ENCODE measurements at places on chromosomes 12 and 14.

- no peak overlapping the region for H3K27ac ChIP-seq
- no peak overlapping the region for H3K4me3 ChIP-seq
- H3K4me1 ChIP-seq = no peaks in the 10 kb centered on the region
- DNase-seq = no peak
- H3K36me3 ChIP-seq = no peaks in the 10 kb centered on the region
Observed at GRCh38 chr14:48731260-48731659, 854.9 kb downstream of the RPS29 start.

DNA sequence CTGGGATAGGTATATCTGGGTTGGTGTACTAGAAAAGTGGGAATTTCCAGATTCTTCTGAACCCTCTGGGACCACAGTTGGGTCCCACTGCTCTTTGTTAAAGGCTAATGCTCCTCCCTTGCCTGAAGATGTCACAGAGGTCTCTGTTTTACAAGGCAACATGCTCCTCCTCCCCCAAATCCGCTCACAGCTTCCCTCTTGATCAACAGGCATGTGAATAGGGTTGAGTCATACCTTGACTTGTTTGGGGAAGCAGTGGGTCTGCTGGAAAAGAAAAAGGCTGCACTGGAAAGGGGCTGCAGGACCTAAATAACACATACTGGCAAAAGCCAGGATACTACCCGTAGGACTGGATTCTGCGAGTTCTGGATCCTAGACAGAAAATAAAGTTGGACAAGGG is 165.4 kb upstream of the TMEM260 start:
- no peak overlapping the region for H3K27ac ChIP-seq
- H3K27me3 ChIP-seq = no peaks in the 10 kb centered on the region
- no peaks in the 10 kb centered on the region for H3K36me3 ChIP-seq
- no peaks in the 10 kb centered on the region for H3K4me1 ChIP-seq
- no peak overlapping the region for H3K4me3 ChIP-seq

GRCh38 chr14:87264272-87264785 is 728.7 kb downstream of the GALC start:
- H3K27me3 ChIP-seq = no peaks in the 10 kb centered on the region
- no peak for DNase-seq
- no peak overlapping the region for H3K27ac ChIP-seq
- H3K4me1 ChIP-seq = no peaks in the 10 kb centered on the region

DNA sequence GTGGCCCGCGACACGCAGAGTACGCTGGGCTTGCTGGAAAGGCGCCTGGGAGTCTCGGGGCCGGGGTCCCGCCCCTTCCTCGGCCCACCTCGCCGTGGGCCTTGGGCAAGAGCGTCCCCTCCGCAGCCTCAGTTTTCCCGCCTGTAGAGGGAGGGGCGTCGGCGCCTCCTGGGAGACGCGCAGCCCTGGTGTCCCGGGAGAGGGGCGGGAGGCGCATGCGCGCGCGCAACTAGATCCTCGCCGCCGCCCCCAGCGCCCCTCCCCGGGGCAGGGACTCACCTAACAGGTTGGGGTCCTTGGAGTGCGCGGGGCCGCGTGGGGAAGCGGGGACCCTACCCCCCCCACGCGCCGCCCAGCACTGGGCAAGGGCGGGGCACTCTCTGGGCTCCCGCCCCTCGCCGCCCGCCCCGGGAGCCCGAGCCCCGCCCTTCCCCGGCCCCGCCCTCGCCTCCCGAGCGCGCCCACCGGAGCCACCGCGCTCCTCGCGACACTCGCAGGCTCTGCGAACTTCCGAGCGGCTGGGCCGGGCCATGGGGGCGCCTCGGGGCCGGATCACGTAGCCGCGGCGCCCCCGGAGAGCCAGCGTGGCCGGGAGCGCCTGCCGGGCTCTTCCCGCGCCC is at the start of gene KIF26A:
Gene KIF26A, plus strand, starts transcription at position 490 of the 620 bp plus-strand sequence. CDS start 136 bp downstream, outside the sequence.
- peaks cover 30% of the 10 kb centered on the region for H3K27me3 ChIP-seq
- H3K36me3 ChIP-seq = no peaks in the 10 kb centered on the region
- DNase-seq = no peak
- peaks cover 3% of the 10 kb centered on the region for H3K4me1 ChIP-seq
- peak within 1 kb of the TSS; percentile 12 for H3K4me3 ChIP-seq
- H3K27ac ChIP-seq = no peak within 1 kb of the TSS

GRCh38 chr14:100750762-100751699 is 24.3 kb downstream of the DLK1 start:
- H3K4me1 ChIP-seq = no peaks in the 10 kb centered on the region
- no peaks in the 10 kb centered on the region for H3K36me3 ChIP-seq

- peaks cover 3% of the 10 kb centered on the region for H3K27me3 ChIP-seq
- no peak overlapping the region for H3K4me3 ChIP-seq
- DNase-seq = no peak
Observed at GRCh38 chr12:108620236-108620879, 13.3 kb downstream of the SELPLG start.

- H3K4me3 ChIP-seq = no peak overlapping the region
- no peaks in the 10 kb centered on the region for H3K36me3 ChIP-seq
- H3K27ac ChIP-seq = no peak overlapping the region
- H3K4me1 ChIP-seq = peaks cover 4% of the 10 kb centered on the region
- no peak for DNase-seq
Observed at GRCh38 chr12:27257104-27257843, 13.2 kb downstream of the STK38L start.

GRCh38 chr14:61454545-61454944 is 133.2 kb downstream of the PRKCH start:
- H3K36me3 ChIP-seq = no peaks in the 10 kb centered on the region
- no peak for DNase-seq
- H3K4me1 ChIP-seq = no peaks in the 10 kb centered on the region
- no peaks in the 10 kb centered on the region for H3K27me3 ChIP-seq
- peak overlapping the region; percentile 33 for H3K27ac ChIP-seq

DNA sequence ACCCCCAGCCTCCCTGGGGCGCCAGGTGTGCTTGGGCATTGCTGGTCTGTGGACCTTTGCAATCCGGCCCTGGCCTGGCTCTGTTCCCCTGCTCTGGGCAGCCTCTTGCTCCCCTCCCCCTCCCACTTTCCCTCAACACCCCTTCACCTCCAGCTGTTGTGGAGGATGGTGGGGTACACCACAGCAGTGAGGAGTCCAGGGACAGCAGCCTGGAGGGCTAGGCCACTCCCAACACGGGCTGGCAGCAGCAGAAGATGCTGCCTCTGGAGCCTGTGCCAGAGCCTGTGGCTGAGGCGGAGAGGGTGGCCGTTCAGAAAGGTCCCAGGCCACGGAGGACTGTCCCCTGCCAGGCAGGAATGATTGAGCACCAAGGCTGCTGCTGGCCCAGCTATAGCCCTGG is 7.6 kb downstream of the ZBTB42 start:
- no peak overlapping the region for H3K4me3 ChIP-seq
- H3K36me3 ChIP-seq = no peaks in the 10 kb centered on the region
- no peak for DNase-seq

DNA sequence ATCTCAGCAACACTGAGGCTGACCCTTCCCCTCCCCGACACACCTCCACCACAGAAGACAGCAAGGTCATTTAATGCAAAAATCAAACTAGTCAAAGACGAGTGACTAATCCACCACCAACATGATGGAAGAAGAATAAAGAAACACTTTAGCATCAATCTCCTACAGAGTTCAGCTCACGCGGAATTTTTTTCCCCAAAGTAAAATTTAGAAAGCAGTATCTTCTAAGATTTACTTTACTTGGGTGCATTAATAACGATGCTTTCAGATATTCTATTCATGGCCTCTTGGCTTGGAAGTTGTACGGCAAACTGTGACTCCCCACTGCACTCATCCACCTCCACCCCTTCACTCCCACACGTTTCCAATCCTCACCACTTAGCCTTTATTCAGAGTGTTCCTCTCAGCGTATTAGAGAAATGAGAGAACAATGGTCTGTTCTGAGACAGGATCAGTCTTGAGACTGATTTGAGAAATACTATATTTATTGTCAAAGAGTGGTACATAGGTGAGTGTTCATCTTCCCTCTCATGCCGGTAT is 1.9 kb downstream of the EGLN3 start:
- H3K27ac ChIP-seq = peak overlapping the region; percentile 93
- peaks cover 2% of the 10 kb centered on the region for H3K4me1 ChIP-seq

- no peaks in the 10 kb centered on the region for H3K36me3 ChIP-seq
- no peak overlapping the region for H3K27ac ChIP-seq
- H3K4me3 ChIP-seq = no peak overlapping the region
- H3K27me3 ChIP-seq = no peaks in the 10 kb centered on the region
Observed at GRCh38 chr12:30211743-30212142, 428.0 kb upstream of the TMTC1 start.

GRCh38 chr12:92495108-92495507 is 207.7 kb upstream of the PLEKHG7 start:
- H3K36me3 ChIP-seq = no peaks in the 10 kb centered on the region
- H3K4me1 ChIP-seq = no peaks in the 10 kb centered on the region
- DNase-seq = no peak
- H3K27ac ChIP-seq = no peak overlapping the region

GRCh38 chr14:49550286-49551184 is 35.6 kb downstream of the RPS29 start:
- no peak for DNase-seq
- no peak overlapping the region for H3K4me3 ChIP-seq
- H3K27me3 ChIP-seq = no peaks in the 10 kb centered on the region
- no peaks in the 10 kb centered on the region for H3K4me1 ChIP-seq
- H3K27ac ChIP-seq = no peak overlapping the region
- no peaks in the 10 kb centered on the region for H3K36me3 ChIP-seq

All from small intestine (tissue), 16 donors.